ENCODE measurements at places on chromosomes 6 and 20.

- DNase-seq = peak; percentile 99
Measured at GRCh38 chr20:35616465-35617396, 1.1 kb downstream of the SPAG4 start.

DNA sequence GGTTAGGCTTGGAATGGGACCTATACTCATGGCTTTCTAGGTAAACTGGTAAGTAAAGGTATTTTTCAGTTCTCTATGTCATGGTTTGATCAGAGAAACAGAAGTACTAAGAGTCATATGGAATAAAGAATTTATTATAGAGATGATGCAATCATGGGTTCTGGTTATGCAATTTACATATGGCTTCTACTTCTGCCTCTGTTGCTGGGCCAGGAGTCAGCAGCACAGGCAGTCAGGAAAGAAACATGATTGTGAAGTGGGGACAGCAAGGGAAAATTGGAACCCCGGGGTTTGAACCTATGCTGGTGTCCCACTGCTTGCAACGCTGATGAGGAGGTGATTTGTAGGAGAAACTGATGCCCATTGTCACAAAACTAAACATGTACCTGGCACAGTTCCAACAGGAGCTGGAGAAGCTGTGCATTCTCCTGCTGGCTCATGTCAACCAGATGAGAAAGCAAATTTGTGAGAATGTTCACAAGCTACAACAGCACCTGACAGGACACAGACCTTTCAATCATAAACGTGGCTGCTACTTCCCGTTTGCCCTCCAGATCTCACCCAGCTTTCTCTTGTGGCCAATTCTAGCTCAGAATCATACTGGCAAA, 887.1 kb downstream of the TFAP2A start:
- no peak for DNase-seq

DNA sequence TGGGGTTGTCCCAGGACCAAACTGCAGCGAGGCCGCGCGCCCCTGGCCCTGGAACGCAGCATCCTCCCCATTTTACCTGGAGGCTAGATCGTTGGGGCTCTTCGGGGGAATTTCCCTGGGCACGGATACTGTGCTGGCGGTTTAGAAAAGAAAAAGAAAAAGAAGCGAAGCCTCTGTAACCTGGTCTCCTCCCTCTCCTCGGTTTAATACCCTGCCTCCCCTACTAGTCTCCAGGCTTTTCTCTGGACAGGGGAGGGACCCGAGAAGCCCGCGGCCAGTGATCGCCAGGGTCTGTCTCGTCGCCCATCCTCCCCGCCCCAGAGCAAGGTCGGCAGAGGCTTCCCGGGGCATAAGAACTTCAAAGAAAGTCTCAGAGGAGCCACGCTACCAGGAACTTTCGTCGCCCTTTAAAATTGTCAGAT, 6.1 kb upstream of the LAMP5 start:
- no peak for DNase-seq

- no peak for DNase-seq
Measured at GRCh38 chr6:43993881-43994523, 133.2 kb downstream of the MRPL14 start.

DNA sequence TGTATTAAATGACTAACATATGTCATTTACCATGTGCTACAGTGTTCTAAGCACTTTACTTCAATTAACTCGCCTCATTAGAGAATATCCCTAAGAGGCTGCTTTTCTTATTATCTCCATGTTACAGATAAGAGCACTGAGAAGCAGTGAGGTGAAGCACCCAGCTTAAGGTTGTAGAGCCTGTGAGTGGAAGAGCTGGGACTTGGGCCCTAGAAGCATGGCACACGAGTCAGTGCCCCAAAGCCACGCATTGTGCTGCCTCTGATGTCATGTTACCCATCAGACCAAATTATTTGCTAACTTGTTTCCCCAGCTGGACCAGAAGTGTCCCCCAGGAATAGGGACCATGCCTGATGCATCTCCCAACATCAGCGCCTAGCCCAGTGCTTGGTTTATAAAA, 34.1 kb downstream of the POFUT1 start:
- no peak for DNase-seq

GRCh38 chr6:146985111-146985510, 219.1 kb upstream of the STXBP5 start:
- no peak for DNase-seq

DNA sequence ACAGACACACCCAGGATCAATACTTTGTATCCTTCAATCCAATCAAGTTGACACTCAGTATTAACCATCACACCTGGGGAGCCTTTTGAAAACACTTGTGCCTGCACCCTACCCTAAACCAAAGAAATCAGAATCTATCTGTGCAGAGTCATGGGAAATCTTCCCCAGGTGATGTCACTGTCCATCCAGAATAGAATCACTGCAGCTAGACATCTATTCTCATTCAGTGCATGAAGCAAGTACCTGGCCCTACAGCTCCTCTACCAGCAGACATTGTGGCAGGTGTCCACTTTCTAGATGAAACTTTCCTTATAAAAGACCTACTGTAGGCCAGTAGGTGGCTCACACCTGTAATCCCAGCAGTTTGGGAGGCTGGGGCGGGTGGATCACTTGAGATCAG, 262.4 kb upstream of the MARCKS start:
- no peak for DNase-seq

DNA sequence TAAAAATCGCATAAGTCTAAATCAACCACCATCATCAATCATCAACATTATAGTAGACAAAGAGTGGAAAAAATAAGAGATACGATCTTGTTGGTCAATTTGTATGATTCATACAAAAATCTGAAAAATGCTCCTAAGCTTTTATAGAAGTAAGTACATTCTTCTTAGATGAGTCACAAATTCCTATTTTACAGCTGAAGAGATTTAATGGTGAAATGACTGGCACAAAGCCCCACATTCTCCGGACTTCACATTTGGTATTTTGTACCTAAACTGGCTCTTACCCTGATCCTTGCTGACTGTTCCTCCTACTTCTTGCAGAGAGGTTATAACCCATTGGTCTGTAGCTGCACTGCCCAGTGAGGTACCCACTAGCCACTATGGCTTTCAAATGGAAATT, 29.9 kb upstream of the PREP start:
- DNase-seq = peak; percentile 94

GRCh38 chr6:40782355-40782754, 195.2 kb upstream of the LRFN2 start:
- DNase-seq = no peak

GRCh38 chr20:445514-446336, 16.6 kb downstream of the TBC1D20 start:
- no peak for DNase-seq

- DNase-seq = no peak
Measured at GRCh38 chr6:5723841-5724691, 282.7 kb downstream of the NRN1 start.

DNA sequence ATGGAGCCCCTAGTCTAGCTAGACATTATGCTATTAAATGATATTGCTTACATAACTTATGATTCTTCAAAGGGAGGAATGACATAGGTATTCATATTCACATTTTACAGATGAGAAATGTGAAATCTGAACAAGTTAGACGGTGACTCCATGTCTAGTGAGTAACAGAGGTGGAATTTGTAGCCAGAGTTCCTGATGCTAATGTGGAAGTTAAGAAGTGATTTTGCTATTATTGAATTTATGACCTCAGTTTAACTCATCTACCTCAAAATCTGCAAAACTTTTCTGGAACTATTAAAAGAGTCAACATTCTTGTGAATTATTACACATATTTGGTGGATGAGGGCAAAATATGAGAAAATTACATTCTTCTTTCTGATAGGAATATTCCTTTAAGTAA, 347.6 kb upstream of the MMS22L start:
- peak; percentile 39 for DNase-seq

- DNase-seq = no peak
Measured at GRCh38 chr6:92231171-92231701, 1188.1 kb downstream of the EPHA7 start.

- DNase-seq = no peak
Measured at GRCh38 chr6:32491700-32492099, 38.4 kb downstream of the HLA-DRB5 start.

- no peak for DNase-seq
Measured at GRCh38 chr20:29690274-29690673, 1567.2 kb upstream of the DEFB115 start.

DNA sequence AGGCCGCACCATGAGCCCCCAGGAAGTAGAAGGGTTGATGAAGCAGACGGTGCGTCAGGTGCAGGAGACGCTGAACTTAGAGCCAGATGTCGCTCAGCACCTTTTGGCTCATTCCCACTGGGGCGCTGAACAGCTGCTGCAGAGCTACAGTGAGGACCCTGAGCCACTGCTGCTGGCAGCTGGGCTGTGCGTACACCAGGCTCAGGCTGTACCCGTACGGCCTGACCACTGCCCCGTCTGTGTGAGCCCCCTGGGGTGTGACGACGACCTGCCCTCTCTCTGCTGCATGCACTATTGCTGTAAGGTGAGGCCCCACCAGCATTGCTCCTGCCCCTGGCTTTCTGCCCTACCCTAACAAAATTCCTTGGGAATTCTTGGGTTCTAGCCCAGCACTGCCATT, 13.1 kb downstream of the DNPH1 start:
- no peak for DNase-seq
